ENCODE measurements at places on chromosomes 3 and 15.

- no peak for DNase-seq
Measured at GRCh38 chr3:66481071-66482017, 19.5 kb downstream of the LRIG1 start.

GRCh38 chr3:4231041-4231440 lies 72.1 kb upstream of the SETMAR start:
- no peak for DNase-seq

DNA sequence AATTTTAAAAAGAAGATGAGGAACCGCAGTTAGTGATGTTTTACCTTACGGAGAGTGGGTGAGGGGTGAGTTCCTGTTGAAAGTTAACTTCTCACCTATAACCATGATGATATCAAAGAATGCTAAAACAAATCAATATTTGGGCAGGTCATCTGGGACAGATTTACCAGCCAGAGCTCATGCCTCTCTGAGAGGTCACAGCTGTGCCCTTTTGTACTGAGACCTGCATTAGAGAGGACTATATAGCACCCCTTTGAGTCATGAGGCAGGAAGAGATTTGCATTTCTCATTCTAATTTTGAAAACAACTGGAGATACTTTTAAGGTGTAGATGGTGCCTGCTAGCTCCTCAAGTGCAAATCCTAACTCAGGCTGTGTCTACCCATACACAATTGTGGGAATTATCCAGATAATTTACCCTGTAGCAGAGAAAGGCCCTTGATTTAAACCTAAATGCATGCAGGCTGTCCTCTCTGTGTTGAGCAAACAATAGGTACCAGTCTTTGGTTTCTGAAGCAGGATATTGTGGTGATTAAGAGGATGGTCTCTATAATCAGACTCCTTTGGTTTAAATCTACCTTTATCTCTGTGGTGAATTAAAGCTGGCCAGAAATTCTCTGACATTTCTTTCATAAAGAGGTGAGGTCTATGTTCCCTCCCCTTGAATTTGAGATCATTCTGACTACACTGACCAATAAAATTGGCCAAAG lies 5.8 kb upstream of the TM4SF4 start:
- no peak for DNase-seq

DNA sequence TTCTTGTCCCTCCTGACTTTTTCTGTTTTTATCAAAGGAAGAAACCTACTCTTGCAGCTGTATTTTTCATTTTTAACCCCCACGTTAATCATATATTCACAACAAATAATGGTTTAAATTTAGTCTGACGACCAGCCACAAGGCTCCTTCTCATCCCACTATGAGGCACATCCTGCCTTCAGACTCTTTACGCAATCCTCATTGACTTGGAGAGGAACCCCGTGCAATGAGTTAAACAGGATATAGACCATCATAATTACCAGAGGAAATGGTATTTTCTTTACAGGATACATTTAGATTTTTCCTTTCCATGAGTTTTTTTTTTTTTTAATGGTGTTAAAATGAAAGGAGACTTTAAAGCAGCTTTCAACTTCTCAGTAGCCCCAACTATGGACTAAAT lies 68.5 kb downstream of the WWTR1 start:
- no peak for DNase-seq

- no peak for DNase-seq
Measured at GRCh38 chr3:33131331-33132018, 17.7 kb downstream of the CRTAP start.

DNA sequence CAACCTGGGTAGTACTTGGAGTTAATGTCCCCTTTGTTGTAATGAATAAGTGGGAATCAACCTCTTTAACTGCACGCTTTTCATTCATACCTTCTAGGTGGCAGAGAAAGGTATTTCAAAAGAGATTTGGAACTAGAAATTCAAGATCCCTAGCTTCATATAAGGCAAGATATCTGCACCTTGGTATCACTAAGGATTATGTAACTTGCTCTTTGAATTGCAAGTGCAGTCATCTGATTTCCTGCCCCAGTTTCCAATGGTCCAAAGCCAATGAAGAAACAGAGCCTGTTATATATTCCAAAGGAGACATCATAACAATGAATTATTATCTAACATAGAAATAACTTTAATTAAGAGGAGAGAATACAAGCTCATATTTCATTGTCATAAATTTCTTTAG lies 54.8 kb upstream of the CMSS1 start:
- DNase-seq, result no peak

DNA sequence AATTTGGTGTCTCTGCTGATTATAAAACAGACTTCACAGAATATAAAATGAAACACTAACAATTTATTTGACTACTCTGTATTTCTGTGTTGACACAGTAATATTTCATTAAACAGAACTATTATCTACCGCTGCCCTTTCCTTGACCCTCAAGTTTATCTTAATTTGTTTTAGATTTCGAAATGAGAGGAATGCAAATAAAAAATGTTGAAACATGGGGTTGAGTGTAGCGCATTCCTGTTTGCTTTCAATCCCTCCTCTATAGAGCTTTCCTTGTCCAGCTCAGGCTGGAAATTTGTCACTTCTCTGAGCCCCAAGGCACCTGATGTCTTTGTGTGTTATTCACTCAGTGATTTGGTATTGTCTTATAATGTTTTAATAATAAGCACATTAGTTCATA lies 550.2 kb downstream of the ZBBX start:
- no peak for DNase-seq

DNA sequence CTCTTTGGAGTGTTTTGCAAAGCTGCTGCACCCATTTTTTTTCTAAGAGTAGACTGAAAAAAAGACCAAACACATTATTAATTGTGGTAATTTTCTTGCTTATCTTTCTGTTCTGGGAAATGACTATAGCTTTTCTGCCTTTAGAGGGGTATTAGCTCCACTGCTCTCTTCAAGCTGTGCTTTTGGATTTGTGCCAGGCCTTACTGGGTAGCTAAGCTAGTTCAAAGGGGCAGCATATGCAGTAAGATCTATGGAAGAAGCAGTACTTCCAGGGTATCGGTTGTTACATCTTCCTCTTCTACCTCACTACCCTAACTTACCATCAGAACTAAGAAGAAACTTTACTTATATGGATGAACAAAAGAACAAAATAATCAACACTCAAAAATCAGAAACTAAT lies 28.7 kb upstream of the ARIH1 start:
- DNase-seq, result no peak

DNA sequence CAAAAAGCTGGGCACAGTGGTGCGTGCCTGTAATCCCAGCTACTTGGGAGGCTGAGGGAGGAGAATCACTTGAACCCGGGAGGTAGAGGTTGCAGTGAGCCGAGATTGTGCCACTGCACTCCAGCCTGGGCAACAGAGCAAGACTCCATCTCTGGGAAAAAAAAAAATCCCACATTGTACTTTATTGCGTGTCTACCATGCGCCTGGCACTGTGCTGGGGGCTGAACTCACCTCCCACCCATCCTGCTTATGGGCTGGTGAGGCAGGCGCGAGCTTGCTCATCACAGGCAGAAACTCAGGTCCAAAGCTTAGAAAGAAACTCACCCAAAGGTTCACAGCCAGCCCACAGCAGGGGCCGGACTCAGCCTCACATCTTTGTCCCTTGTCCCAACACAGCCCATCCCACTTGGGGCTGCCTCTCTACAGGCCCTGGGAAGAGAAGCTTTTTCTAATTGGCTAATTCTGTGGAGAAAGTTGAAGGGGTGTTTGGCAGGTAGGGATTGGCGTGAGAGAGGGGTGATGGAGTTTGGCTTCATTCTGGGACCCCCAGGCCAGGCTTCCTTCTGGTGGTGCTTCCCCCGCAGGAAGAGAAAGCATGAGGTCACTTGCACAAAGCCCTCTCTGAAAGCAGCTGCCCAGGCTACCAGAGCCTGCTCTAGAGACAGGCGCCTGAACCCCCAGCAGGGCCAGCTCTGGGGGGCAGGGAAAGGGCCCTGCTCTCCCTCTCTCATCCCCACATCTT lies 122.6 kb upstream of the SMAD3 start:
- no peak for DNase-seq

DNA sequence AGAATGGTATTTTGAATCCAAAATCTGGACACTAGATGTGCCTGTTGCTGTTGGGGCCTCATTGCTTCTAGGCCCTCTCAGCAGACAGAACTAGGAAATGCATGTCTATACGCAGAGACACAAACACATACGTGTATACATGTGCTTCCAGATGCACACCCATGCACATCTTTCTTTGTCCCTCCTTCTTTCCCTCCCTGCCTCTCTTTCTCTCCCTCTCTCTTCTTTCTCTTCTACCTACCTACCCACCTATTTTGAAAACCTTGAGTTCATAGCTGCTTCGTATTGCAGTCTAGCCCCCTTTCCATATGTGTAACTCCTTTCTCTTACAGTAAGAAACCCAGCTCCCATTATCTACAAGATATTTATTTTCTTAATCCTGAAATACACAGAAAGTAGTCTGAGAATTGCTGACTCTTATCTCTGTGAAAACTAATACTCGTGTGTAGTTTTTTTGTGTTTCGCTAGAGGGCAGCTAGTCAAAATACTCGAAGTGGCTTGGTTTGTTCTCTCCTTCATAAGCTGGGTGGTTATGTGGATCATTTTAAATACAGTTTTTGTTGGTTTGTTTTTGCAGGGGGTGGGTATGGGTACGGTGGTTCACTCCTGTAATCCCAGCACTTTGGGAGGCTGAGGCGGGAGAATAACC lies 18.5 kb downstream of the RPL32 start:
- no peak for DNase-seq

DNA sequence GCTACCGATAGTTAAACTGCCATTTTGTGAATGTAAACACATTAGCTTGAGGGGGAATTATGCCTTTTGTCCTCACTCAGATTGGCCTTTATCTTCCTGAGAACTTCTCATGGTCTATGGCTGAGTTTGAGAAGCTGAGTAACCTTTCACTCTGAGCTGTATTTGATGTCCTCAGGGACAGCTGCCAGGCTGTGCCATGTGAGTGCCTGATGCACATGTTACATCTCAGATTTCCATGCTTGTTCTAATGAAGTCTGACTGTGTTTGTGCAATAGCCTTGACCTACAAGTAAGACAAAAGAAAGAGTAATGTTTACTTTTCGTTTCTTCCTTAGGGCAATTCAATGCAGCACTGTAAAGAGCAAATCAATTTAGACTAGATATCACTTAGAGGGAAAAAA lies 44.1 kb upstream of the ARL6 start:
- no peak for DNase-seq

GRCh38 chr3:66083096-66083678 lies 44.5 kb upstream of the MAGI1 start:
- DNase-seq, result no peak

GRCh38 chr15:98896802-98897732 lies 110.5 kb downstream of the PGPEP1L start:
- DNase-seq, result no peak

DNA sequence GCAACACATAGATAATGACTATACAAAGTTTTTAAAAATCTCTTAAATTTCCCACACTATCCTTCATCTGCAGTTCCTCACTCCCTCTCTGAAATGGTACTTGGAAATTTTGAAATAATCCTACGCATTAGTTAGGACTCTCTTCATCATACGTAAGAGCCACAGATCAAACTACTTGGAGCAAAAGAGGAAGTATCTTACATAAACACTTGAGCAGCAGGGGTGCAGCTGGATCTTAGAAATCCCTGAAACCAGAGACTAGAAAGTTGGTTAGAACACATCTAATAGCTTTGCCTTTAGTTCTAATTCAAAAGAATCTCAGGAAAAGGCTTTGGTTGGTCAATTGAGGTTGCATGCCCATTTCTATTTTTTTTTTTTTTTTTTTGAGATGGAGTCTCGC lies 38.8 kb upstream of the ZNF445 start:
- no peak for DNase-seq

- DNase-seq, result no peak
Measured at GRCh38 chr15:37080261-37080921, 20.0 kb downstream of the MEIS2 start.

DNA sequence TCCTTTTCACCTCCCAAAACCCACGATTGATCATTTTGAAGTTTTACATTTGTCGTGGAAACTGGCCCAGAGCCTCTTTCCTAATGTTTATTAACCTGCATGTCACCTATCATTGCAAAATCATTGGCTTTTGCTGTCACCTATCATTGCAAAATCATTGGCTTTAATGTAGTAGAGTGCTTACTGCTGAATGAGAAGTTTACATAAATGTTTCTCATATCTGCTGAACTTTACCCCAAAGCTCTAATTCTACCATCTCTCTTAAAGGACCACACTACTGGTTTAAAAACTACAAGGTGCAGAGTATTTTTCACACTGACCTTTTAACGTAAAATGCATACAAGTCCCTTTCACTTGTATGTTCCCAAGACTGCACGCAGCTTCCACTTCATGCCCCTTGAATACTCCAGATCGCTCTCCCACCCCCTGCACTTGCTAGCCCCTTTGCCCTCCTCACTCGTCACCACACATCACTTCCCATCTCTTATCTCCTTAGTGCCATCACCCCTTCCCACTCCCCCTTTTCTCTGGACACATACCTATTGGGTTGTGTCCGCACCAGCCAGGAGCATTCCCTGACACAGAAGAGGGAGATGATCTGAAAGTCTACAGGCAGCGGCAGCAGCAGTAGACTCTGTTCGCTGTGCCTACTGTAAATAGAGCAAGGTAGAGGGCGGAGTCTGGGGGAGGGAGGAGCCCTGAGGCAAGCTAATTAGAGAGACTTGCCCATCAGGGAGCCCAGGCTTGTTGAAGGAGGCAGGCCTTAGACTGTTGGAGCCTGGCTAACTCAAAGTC lies 30.2 kb upstream of the ATOSA start:
- no peak for DNase-seq

- DNase-seq, result no peak
Measured at GRCh38 chr3:9915254-9916141, 1.4 kb upstream of the IL17RC start.

DNA sequence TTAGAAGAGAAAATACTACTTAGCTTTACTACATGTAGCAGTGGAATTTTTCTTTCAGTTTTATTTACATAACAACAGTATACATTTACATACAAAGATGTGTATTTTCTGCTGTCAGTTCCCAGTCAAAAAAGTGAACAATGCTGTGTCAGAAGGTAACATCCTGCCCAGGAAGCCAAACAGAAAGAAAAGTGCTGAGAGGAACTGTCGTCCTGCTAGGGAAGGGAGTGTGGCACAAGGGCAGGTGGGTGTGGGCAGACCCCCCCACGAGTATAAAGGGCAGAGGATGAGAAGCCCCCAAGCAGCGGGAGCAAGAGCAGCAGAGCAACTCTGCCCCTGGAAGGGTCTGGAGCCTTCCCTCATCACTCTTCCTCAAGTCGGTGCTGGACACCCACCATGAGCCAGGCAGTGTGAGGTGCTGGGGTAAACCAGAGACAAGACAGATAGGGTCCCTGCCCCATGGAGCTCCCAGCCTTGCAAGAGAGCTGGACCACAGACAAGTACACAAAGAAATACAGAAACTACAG lies 39.7 kb downstream of the TBC1D2B start:
- no peak for DNase-seq

DNA sequence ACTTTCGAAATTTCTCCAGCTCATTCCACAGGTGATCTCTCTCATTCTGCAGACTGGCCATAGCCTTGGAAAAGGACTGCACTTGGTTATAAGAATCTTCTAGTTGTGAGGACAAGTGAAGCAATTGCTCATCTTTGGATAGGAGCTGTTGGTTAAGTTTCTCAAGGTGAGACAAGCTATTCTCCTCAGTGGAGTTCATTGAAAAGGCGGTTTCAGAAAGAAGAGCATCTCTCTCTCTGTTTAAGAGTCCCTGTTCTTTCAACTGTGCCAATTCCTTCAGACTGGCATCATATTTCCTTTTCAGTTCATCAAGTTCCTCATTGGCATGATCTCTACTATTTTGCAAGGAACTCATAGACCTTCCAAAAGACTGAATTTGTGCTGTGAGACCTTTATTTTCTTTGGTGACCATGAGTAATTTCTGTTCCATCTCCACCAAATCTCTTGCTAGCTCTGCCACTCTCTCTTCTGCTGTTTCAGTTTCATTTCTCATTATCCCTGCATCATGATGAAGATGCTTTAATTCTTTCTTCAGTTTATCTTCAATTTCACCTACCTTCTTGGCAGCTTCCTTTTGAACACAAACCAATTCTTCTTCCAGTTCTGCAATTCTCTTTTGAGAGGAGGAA lies 30.2 kb upstream of the HCLS1 start:
- DNase-seq, result no peak
